ENCODE measurements at places on chromosomes 7 and 10.

GRCh38 chr7:37952240-37952639 lies 31.8 kb downstream of the EPDR1 start:
- no peak for DNase-seq

DNA sequence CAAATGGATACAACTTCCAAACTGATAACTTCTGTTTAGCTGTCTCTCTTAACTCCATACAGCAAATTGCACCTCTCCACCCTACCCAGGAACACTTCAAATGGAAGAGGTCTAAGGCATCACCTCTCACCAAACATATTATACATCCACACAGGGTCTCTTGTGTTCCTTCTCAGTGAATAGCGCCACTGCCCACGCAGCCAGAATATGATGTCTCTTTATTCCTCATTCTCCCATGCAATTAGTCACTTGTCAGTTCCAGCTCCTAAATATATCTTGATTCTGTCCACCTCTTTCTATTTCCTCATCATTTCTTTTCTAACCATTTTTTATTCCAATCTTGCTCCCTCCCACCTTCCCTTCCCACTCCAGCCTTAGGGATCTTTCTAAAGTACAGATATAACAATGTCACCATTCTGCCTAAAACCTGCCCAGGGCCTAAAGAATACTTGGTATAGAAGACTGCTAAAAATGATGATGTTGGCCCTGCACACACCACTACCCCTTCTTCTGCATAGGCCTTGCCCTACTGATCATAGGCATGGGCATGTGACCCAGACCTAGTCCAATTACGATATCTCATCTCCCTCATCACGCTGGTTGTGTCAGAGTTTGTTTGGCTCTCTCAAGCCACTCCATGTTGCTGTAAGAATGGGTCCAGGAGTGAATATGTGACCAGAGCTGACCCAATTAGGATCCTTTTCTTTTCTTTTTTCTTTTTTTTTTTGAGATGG lies 5.7 kb upstream of the TSPAN14 start:
- no peak for DNase-seq

- peak; percentile 44 for DNase-seq
Observed at GRCh38 chr10:29163746-29164145, 125.1 kb upstream of the LYZL1 start.

- DNase-seq = peak; percentile 52
Observed at GRCh38 chr7:105141068-105141467, 127.1 kb downstream of the KMT2E start.

GRCh38 chr10:43965033-43965917 lies 316.6 kb upstream of the ZNF32 start:
- DNase-seq = peak; percentile 55

- DNase-seq = peak; percentile 46
Observed at GRCh38 chr10:89295597-89295996, 6.2 kb upstream of the IFIT2 start.

DNA sequence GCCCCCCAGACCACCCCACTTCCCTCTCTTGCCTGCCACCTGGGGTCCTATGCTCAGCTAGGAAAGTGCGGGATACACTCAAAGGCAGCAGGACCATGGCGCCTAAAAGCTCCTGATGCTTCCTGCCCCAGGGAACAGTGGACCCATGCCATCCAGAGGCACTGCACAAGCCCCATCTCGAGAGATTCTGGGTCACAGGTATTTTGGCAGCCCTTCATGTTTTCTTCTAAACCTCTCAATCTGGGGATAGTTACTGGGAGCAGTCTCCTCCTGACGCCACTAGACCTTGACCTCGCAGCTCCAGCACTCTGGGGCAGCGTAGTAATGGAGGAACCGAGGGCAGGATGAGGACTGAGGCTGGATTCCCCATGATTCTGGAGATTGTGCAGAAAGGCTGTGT lies 107.1 kb downstream of the GRK5 start:
- no peak for DNase-seq

DNA sequence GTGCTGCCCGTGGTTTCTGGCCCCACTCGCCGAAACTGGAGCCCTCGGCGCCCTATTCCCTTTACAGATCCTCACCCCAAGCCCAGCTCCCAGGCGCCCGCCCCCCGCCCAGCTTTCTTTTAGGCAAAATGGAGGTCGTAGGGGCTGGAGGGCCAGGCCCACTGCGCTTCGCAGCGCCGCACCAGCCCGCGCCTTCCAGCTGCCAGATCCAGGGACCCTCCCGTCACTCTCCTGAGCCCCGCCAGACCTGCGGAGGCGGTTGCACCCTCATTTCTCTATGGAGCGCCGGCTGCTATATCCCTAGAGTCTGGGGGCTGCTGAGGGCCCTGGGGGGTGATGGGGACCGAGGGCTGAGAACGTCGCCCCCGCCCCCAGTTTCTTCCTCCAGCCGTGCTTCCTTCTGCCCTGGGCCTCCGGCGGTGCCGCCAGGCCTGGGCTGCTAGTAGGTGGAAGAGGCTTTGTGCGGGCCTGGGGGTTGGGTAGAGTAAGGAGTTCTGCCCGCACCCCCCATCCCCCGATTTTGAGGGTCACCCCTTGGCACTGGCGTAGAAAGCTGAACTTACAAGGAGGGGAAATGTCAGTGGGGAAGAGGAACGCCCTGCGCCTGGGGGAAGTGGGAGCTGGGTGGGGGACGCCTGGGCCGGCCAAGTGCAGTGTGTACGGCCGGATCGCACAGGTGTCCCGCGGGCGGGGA lies 1.0 kb downstream of the GNB2 start:
- DNase-seq = peak; percentile 51

DNA sequence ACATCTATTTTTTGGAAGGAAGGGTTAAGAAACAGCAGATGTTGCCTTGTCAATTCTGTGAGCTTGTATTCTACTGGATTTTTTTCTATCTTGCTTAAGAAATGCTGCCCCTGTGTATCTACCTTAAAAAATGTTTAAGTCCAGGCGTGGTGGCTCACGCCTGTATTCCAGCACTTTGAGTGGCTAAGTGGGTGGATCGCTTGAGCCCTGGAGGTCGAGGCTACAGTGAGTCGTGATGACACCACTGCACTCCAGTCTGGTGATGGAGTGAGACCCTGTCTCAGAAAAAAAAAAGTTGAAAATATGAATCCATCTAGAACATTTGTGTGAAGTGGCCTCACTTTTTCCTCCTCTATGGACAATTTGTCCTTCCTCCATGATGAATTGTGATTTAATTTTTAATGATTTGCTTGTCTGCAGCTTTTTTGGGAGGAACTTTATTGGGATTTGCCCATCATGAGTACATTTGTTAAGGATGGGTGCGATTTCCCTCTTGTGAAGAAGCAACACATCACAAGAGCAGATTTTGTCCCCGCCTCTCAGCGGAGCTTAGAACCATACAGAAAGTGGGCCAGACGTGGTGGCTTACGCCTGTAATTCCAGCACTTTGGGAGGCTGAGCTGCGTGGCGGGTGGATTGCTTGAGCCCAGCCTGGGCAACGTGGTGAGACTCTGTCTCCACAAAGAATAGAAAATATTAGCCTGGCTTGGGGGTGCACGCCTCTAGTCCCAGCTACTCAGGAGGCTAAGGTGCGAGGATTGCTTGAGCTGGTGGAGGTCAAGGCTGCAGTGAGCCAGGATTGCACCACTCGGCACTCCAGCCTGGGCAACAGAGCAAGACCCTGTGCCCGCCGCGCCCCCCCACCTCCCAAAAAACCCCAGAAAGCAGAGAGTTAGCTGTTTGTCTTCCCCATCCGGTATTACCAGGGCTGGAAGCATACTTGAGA lies 57.7 kb downstream of the DNAJB6 start:
- no peak for DNase-seq
